GF-D8 (cell line): ENCODE measurements at places on chromosomes 2 and 18.

GRCh38 chr2:237861875-237862527 lies 2.6 kb downstream of the RAMP1 start:
- DNase-seq, result no peak

- DNase-seq, result peak; percentile 56
Observed at GRCh38 chr2:102848366-102848839, 86.6 kb downstream of the TMEM182 start.

- DNase-seq, result no peak
Observed at GRCh38 chr2:70546376-70546775, 7.2 kb downstream of the TGFA start.

DNA sequence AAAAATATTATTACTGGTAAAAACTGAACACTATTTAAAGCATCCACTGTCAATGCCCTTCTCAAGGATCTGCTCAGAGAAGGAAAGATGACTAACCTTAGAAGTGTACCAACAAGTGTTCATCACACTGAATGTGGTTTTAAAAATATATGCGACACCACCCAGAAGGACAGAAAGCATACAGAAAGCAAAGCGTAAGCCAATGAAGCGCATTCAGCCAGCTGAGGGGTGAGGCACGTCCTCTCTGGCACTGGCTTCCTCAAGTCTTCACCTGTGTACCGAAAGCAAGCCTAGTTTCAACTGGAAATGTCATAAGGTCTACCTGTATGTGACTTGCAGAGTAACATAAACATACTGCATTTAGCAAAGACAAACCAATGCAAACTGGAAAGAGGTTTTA lies 88.8 kb downstream of the PSMG2 start:
- DNase-seq, result no peak

DNA sequence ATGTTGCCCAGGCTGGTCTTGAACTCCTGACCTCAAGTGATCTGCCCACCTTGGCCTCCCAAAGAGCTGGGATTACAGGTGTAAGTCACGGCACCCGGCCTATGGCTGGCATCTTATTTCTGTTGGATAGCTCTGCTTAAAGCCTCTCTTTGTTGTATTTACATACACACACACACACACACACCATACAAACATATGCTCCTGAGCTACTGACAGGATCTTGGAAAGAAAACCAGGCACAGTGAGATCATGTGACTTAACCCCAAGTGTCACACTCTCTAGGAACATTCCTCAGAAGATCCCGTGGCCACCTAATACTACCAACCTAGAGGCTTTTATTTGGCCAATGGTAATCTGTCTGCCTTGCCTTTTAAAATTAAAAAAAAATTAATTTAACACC lies 85.1 kb upstream of the HAAO start:
- no peak for DNase-seq

GRCh38 chr18:24016643-24017042 lies 2.1 kb downstream of the TTC39C start:
- DNase-seq, result peak; percentile 37

GRCh38 chr2:109067631-109068125 lies 61.3 kb upstream of the SH3RF3 start:
- DNase-seq, result no peak

DNA sequence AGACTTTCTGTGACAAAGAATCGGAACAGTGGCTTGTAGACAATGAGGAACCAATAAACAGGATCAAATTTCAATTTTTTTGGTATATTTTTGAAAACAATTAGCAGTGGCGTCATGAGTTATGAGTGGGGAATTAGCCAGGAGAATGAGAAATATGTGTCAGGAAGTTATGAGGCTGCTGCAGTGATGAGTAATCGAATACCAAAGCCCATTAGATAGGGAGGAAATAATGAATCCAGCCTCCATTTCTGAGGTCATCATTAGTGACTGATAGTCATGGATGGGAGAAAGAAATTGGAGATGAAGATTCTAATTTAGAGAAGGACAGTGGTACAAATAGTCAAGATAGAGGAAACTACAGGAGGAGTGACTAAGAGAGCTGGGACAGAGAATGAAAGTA lies 673.1 kb upstream of the VRK2 start:
- no peak for DNase-seq

GRCh38 chr2:99811544-99811943 lies 321.7 kb upstream of the REV1 start:
- DNase-seq, result no peak

- no peak for DNase-seq
Observed at GRCh38 chr2:138931284-138932256, 151.4 kb upstream of the NXPH2 start.

- no peak for DNase-seq
Observed at GRCh38 chr2:173196080-173196479, 120.4 kb downstream of the MAP3K20 start.

DNA sequence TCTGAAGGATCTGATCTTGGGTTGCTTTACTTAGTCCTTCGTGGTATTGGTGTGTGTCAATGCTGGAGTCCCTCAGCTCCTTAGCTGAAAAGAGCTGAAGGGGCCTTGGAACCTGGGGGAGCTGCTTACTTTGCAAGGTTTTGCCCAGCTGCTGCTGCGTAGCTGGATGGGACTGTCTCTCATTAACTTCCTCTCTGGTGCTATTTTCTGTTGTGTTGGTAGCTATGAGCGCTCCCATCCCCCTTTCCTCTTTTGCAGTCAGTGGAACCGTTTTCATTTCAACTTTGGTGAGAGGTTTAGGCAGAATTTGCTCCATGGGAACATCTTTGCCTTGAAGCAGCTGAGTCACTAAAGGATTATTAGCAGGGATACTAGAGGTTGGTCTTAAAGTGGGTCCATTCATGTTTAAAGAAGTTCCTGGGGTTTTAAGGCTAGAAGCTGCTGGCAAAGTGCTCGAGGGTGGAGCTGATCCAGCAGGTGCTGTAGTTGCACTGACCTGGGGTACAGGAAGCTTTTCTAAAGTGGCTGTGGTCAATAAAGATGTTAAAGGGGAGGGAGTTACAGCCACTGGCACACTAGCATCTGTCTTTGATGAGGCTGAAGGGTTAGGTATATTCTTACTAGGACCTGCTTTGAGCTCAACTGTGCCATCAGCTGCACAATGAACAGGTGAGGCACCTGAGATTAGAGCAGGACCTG lies 69.9 kb upstream of the DTNB start:
- DNase-seq, result no peak

- DNase-seq, result no peak
Observed at GRCh38 chr2:210366675-210367080, 51.7 kb upstream of the MYL1 start.

DNA sequence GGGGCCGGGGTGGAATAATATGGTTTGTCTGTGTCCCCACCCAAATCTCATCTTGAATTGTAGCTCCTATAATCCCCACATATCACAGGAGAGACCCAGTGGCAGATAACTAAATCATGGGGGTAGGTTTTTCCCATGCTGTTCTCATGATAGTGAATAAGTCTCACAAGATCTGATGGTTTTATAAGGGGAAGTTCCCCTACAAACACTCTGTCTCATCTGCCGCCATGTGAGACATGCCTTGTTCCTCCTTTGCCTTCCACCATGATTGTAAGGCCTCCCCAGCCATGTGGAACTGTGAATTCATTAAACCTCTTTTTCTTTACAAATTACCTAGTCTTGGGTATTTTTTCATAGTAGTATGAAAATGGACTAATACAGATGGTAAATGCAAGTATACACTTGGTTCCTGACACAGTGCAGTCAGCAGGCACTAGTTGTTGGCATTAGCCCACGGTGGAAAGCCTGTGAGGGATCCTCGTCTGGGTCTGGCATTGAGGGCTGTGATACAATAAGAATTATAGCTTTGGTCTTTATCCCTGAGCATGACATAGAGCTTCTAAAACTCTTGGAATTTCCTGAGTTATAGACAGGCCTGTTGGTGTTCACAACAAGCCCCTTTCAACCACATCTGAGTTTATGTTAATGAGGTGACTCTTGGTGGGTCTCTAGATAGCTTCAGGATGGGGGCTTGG lies 135.8 kb downstream of the CABLES1 start:
- no peak for DNase-seq

DNA sequence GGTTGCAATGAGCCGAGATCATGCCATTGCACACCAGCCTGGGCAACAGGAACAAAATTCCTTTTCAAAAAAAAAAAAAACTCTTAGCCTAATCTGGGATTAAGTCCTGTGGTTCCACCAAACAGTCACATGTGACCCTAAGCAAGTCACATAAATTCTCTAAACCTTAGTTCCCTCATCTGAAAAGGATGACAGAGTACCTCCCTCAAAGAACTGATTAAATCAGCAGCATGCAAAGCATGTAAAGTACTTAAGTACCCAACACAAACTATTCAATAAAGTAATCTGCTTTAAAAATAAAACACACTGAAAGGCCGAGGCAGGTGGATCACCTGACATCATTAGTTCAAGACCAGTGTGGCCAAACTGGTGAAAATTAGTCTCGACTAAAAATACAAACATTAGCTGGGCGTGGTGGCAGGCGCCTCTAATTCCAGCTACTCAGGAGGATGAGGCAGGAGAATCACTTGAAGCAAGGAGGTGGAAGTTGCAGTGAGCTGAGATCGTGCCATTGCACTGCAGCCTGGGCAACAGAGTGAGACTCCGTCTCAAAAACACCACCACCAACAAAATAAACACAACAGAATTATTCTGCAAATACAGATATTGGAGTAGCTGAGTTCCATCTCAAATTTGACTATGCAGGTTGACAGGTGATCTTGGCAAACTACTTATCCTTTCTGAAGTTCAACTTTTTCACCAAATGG lies 7.0 kb downstream of the USP34 start:
- no peak for DNase-seq

DNA sequence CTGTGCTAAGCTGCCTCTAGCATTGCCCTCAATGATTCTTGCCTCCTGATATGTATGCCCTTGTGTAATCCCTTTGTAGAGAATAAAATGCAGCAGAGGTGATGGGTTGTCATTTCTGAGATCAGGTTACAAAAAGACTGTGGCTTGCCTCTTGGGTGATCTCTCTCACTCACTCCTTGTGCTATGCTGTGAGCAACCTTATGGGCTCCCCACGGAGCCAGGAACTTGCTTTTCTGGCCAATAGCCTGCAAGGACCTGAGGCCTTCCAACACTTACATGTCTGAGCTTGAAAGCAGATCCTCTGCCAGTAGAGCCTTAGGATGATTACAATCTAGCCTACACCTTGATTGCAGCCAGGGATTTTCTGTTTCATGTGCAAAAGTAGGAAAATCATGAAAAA lies 123.1 kb upstream of the XIRP2 start:
- DNase-seq, result no peak
